ENCODE measurements at places on chromosomes 1 and 21.
A peak's percentile ranks its signal among the peaks of the same experiment; 100 is the strongest.

DNA sequence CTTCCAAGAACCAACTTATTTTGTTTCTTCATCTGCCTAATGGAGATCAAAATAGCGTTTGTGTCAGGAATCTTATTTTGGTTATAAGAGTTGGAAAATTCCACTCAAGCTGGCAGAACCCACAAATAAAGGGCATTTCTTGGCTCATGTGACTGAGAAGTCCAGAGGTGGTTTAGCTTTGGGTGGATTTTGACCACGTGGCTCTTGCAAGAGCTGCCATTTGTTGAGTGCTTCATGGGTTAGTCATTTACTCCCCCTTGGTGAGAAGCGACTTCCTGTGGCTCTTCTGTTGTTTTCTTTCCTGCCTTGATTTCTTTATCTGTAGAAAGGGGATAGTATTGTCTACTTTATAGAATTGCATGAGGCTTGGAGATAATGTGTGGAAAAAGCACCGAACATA lies 9.5 kb upstream of the RNF186 start:
- DNase-seq, result no peak

DNA sequence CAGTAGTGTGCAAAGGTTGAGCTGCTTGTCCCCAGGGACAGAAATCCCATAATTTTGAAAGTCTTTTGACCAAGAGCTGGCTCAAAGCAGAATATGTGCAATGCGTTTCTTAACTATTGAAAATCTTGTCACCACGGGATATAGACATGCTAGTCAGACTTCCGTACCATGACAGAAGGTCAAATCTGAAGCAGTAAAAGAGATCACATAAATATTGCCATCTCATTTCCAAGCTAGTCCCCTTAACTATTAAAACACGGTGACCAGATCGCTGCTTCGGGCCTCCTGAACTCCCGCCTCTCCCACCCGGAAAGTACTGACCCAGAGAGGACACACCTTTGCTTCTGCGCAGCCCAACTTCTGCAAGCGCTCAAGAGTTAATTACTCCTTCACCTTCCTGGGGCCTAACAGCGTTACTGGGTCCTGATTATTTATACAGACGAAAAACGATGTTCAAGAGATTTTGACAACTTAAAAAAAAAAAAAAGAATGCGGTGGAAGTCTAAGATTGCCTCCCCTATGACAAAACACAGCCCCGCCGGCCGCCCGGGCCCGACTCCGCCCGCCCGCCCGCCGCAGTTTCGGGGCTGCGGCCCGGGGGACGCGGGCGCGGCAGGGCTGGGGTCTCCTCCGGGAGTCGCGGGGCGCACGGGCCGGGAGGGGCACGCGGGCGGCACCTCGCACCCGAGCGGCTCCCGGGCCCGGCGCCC lies 692 bp downstream of the SORT1 start:
- DNase-seq, result no peak

DNA sequence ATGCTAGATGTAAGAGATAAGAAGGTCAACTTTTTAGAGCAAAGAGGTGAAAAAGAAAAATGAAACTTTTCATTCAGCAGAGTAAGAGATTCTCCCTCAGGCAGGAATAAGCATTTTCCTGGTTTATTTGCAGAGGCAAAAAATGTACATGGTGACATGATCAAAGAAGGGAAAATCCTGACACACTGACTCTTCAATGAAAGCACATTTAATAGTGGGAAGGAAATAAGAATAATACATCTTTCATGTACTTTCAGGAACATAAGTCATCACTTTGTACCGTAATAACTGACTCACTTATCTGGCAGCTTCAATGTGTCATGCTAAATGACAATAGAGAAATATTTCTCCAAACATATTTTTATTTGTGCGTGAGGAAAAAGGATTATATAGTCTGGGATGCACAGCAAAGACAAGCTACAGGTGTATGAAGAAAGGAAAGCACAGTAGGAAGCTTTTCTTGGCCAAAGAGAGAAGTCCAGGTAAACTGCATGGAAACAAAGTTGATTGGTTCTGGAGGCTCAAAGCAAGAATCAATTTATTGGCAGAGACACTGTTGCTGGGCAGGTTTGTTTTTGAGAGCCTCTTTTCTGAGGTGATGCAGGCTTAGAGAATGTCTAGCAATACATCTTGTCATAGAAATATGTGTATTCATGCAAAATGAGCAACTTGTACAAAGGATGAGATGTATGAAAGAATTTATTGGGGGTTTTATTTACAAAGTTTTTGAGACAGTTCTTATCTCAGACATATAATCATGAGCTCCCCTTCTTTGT lies 1409.0 kb downstream of the PLA2G4A start:
- no peak for DNase-seq

DNA sequence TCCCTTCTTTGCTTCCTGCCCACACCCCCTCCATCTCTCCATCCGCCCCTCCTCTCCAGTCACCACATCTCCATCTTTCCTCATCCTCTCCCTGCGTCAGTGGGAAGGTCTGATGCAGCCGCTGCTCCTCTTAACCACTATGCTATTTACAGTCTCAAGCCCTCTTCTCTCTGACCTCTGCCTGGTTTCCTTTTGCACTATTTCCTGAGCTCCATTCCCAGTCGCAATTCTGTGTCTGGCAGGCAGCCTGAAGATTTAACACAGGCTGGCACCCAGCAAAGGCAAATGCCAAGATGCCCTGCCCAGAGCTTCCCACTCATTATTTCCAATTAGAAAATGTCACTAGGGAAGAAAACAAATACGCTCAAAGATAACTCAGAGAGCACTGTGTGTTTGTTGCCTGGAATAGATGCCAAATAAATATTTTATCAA lies 89.6 kb upstream of the LPGAT1 start:
- no peak for DNase-seq

- DNase-seq, result no peak
Measured at GRCh38 chr1:8584316-8584715, 233.1 kb downstream of the RERE start.

GRCh38 chr1:173453982-173454381 lies 23.2 kb upstream of the PRDX6 start:
- DNase-seq, result no peak

GRCh38 chr1:14997646-14998276 lies 155.8 kb upstream of the TMEM51 start:
- DNase-seq, result no peak

- DNase-seq, result peak; percentile 81
Measured at GRCh38 chr1:53572065-53572814, 113.0 kb downstream of the DMRTB1 start.

- DNase-seq, result no peak
Measured at GRCh38 chr1:92934395-92935378, 26.6 kb downstream of the DIPK1A start.

- DNase-seq, result no peak
Measured at GRCh38 chr1:24696041-24696755, 49.0 kb upstream of the CLIC4 start.

GRCh38 chr1:90876101-90876500 lies 145.7 kb downstream of the ZNF644 start:
- DNase-seq, result no peak

DNA sequence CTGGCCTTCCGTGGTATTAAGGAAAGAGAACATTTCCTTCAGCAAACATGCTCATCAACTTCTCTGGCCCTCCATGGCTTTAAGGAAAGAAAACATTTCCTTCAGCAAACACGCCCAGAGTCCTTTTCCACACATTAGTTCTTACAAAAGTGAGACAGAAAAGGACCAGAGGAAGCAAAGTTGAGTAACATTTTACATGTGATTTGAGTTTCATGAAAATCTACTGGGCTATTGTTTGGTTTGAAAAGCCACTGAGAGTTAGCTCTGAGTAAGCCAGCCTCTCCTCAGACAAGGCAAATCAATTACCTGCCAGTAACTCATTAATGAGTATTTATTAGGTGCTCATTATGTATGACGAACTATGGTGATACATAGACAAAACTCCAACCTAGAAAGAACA lies 78.0 kb downstream of the NID1 start:
- DNase-seq, result no peak

DNA sequence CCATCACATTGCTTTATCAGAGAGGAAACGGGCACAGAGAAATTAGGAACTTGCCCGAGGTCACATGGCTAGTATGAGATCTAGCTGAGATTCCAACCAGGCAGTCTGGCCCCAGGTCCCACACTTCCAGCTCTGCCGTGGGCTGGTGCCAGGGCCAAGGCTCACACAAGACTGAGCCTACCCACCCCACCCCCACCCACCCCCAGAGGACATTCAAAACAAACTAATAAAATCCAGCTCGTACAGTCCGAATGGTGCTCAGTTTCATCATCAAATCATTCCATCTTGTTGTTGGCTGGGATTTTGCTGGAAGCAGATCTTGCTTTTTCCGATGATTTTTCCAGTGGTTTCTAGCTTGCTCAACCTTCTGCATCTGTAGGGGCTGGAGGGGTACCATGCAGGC lies 27.9 kb downstream of the MATN1 start:
- DNase-seq, result no peak

GRCh38 chr1:233518344-233518743 lies 95.6 kb upstream of the KCNK1 start:
- DNase-seq, result peak; percentile 44

GRCh38 chr1:241229216-241229615 lies 127.8 kb downstream of the RGS7 start:
- DNase-seq, result no peak

GRCh38 chr1:182616130-182617013 lies 12.2 kb upstream of the RGS16 start:
- peak; percentile 69 for DNase-seq

DNA sequence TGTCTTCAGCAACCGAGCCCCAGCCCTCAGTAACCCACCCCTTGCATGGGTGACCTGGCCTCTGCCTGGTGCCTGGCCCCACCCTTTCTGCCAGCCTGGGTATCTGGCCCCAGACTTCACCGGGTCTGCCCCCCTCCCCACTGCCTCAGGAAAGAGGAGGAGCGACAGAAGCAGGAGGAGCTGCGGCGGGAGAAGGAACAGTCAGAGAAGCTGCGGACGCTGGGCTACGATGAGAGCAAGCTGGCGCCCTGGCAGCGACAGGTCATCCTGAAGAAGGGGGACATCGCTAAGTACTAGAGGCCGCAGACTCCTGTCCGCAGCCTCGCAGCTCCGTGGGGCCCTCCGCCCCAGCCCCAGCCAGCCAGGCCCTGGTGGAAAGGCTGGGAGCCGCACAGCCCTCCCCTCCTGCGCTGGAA lies 6.1 kb downstream of the TNFRSF25 start:
- DNase-seq, result no peak

DNA sequence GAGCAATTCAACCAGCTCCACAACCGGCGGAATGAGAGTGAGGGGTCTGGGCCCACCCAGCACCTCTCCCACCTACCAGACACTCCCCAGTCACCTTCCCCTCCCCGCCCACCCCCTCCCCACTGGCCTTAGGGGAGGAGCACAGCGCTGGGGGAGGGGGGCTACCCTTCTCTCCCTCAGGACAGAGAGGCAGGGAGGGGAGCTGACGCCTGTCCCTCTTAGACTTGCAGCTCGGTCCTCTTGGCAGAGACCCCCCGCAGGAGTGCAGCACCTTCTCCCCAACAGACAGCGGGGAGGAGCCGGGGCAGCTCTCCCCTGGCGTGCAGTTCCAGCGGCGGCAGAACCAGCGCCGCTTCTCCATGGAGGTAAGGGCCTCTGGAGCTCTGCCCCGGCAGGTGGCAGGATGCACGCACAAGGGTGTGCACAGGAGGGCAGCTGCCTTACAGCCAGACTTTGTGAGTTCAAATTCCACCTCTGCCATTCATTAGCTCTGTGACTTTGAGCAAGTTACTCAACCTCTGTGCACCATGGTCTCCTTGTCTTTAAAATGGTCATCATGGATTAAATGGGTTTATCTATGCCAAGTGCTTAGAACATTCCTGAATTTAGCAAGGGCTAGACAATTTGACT lies 18.9 kb downstream of the CDK18 start:
- DNase-seq, result no peak

DNA sequence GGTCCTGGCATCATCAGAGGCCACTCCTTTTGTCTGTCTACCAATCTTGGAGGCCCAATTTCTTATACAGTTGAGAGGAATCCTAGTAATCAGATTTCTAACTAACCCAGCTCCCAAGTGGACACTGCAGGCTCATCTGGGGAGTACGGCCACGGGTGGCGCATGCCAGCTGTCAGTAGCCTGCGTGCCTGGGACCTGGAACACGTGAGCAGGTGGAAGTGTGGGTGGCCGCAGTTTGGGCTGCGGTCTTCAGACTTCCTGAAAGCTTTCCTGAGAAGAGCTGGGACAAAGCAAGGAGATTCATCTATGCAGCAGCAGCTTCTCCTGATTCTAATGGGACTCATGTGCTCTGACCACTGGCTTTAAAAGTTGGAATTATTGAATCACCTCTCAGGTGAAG lies 12.4 kb downstream of the ADORA3 start:
- DNase-seq, result no peak

DNA sequence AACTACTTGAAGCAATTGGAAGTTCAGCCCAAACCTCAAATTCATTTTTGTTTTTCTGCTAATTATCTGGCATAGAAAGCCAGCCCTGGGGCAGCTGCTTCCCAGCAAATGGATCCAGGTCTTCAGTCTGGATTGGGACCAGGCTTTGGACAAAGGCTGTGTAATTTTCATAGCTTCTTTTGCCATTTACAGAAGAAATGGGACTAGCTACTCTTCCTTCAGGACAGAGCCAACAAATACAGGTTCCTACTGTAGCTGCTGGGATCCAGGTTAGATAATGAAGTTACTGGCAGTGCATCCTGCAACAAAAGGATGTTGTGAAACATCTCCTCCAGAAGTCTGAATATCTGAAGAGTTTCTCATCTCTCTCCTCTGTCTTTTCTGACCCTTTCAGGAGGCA lies 171.5 kb upstream of the CAMK1G start:
- DNase-seq, result no peak

DNA sequence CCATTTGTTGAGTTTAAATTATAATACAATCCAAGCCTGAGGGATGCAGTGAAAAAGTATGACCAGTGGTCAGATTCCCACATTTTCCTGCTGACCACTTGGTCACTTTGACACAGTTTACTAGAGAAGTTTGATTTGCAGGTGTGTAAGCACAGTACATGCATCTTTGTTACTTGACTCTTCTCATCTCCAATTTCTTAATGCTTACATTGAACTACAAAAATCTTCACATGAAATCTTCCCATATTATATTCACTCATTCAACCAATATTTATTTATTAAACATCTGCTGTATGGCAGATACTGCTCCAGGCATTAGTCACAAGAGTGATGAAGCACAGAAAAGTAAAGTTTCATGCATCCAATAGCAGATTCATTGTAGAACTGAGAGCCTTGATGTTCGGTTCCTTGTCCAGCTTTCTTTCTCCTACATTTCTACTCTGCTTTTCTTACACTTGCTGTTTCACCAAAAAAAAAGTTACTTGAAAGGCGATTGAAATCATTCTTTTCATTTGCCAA lies 211.7 kb downstream of the NFIA start:
- no peak for DNase-seq

GRCh38 chr1:234874291-234875288 lies 254.0 kb downstream of the TOMM20 start:
- peak; percentile 51 for DNase-seq

DNA sequence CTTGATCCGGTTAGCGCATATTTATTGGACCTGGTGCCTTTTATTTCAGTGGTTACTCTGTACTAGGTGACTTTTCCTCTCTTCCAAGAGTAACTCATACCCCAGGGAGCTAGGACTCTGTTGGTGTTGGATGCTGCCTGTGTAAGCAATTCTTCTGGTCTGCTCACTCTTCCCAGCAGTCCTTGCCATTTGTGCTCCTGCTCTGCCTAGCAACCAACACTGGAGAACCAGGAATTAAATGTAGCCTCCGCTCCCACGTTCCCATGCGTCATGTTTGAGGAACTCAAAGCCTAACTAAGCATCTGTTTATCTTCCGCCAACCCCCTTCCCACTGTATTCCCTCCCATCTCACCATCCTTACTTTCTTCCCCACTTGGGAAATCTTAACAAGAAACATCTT lies 65.7 kb upstream of the RAVER2 start:
- DNase-seq, result peak; percentile 11

- no peak for DNase-seq
Measured at GRCh38 chr1:6001992-6002576, 9.9 kb upstream of the NPHP4 start.

Data from hepatocyte (in vitro differentiated cells).